ENCODE measurements at places on chromosomes 13 and 19.
A peak's percentile ranks its signal among the peaks of the same experiment; 100 is the strongest.

GRCh38 chr13:108460043-108460442 lies 169.4 kb upstream of the MYO16 start:
- DNase-seq, result no peak

- DNase-seq, result no peak
These were observed 438 bp downstream of the PRKCSH start for GRCh38 chr19:11435833-11436313.

GRCh38 chr13:99379856-99380801 lies 72.9 kb upstream of the GPR183 start:
- no peak for DNase-seq

DNA sequence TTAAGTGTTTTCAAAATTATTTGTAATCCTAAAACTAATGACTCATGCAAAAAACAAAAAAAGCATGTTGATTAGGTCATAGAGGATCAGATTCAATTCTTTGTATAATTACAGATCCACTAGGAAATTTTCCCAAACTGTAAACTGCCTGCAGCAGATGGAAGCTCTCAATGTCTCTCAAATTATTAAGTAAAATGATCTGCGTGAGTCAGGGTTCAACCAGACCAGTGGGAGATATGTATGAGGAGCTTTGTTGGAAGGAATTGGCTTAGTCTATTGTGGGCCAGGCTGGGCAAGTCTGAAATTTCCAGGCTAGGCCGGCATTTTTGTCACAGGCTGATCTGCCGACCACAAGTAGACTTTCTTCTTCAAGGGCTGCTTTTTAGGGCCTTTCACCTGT lies 14.4 kb upstream of the SACS start:
- DNase-seq, result peak; percentile 45

DNA sequence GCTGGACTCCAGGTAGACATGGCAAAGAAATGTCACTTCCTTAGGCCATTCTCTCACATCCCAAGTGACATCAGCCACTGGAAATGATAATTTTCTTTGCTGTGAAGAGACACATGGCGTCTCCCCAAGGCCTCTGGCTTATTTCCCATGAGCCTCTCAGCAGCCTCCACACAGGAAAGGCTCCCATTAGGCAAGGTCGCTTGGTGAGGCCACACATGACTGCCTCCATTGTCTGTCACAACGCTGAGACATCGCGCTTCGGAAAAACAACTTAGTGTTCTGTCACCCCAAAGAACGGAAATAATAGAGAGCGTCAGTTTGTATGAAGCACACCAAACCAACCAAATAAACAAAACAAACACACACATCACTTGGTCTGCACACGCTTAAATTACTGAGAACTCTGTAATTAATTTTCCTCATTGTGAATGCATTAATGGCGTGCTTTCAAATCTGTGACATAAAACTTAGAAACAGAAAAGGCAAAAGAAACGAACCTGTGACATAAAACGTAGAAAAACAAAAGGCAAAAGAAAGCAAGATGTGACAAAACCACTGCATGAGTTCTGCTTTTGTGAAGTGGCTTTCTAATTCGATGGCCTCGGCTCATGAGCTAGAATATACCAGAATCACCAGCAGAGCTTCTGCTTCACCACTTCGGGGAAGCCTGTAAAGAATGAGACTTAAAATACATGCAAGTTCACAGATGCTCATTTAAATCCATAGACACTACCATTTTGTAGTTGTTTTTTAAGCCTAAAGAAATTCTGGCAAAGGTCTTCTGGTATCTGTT lies 404.2 kb upstream of the SGCG start:
- DNase-seq, result no peak

- DNase-seq, result peak; percentile 1
These were observed 52.8 kb downstream of the SLC6A16 start for GRCh38 chr19:49272204-49272603.

DNA sequence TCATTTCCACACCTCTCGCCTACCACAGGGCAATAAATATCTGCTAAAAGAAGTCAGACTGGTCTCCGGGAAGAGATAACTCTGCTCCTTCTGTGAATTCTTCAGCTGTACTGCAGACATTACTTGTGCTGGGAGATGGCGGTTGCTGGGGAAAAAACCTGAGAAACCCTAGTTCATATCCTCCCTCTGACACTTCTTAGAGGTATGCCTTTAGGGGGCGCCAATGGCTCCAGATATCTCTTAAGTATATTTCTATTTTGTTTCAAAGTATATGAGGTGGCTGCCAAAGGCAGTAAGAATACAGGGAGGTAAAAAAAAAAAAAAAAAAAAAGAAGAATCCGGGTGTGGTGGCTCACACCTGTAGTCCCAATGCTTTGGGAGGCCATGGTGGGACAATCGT lies 175.2 kb downstream of the PAN3 start:
- DNase-seq, result no peak

- no peak for DNase-seq
These were observed 30.0 kb downstream of the DCLK1 start for GRCh38 chr13:36101157-36101556.

DNA sequence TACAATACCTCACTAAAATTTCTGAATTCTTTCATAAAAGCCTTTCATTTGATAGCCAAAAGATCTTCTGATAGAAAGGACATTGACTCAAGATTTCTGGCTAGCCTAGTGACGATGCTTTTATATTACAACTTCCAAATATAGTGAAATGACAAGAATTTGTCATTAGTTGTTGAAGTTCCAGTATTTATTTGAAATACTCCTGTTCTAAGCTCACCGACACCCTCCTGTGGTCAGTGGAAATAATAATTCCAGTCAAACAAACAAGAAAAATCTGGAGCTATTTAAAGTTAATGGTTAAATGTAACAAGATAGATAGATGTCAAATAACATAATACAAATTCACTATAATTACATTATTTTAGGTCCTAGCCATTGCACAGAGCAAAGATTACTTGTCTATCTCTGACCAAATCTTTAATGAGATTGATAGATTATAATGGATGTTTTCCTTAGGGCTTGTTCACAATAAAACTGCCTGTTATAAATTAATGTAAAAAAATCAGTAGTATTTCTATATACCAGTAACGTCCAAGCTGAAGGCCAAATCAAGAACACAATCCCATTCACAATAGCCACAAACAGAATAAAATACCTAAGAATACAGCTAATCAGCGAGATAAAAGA lies 195.5 kb downstream of the RGCC start:
- no peak for DNase-seq

GRCh38 chr19:5753743-5754142 lies 30.8 kb downstream of the PRR22 start:
- DNase-seq, result no peak

DNA sequence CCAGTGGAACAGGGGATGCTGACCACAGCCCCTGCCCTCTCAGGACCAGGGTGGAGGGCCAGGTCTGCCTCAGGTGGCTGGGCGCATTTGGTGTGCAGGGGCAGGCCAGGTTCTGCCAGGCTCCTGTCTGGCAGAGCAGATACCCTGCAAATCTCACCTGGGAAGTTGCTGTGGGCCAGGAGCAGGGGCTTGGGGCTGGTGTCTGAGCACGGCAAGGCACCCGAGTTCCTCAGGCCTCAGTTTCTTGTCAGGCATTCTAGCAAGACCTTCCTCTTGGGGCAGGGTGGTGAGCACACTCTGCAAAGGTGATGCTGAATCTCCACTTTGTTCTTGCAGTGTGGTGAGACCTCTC lies 1.1 kb downstream of the CRTC1 start:
- DNase-seq, result no peak

GRCh38 chr19:11421371-11422098 lies 2.4 kb upstream of the RGL3 start:
- no peak for DNase-seq

DNA sequence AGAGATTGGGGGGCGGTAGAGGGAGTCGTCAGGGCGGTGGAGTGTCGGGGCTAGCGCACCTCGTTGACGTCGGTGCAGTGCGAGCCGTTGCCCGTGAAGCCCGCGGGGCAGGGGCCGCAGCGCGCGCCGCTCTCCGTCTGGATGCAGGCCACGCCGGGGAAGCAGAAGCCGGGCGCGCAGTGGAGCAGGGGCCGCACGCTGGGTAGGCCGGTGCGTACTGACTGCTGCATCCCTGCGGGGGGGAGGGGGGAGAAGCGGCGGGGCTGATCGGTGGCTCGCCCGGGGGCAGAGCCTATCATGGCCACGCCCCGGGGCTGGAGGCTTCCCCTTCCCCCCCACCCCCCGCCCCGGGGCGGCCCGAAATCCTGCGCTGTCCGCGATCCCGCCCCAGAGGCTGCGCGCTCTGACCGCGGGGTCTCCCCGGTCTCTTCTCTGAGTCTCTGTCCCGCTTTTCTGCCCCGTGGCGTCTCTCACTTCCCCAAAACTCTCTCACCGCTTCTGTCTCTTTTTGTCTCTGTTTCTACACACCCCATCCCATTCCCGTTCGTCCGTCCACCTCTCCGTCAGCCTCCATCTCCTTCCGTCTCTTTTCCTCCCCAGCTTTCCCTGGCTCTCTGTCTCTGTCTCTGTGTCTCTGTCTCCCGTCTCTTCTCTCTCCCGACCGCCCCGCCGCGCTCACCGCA lies 1.1 kb downstream of the COMP start:
- DNase-seq, result no peak

- DNase-seq, result no peak
These were observed 48.4 kb downstream of the KCTD12 start for GRCh38 chr13:76837801-76838200.

DNA sequence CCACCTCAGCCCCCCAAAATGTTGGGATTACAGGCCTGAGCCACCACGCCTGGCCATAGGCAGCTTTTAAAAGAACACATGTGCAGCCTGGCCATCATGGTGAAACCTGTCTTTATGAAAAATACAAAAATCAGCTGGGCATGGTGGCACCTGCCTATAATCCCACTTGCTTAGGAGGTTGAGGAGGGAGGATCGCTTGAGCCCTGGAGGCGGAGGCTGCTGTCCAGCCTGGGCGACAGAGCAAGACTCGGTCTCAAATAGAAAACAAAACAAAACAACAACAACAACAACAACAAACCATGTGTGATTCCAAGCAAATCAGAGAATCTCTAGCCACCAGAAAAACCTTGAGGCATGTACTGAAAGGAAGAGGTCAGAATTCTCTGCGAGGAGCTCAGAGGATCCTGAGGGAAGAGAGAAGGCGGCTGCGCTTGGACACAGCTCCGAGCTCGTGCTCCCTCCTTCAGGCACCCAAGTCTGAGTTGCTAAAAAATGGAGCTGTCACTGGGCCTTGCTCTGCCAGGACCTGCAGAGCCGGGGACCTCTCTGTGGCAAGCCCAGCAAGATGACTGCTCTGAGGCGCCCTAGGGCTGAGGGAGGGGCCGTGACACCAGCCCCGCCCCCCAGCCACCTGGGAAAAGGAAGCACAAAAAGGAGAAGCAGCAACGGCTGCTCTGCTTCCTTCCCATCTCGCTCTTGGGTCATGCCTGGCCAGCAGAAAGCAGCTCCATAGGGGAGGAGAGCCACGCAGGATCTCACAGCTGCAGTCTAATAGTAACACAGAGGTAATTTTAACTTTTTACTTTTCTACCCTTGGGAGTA lies at the start of gene ARL11:
Gene ARL11 (plus strand): TSS at position 677 of the 822 bp plus-strand sequence. CDS start 1,941 bp downstream, outside the sequence.
- DNase-seq, result no peak

- no peak for DNase-seq
These were observed 90.0 kb upstream of the SERP2 start for GRCh38 chr13:44283600-44283999.

DNA sequence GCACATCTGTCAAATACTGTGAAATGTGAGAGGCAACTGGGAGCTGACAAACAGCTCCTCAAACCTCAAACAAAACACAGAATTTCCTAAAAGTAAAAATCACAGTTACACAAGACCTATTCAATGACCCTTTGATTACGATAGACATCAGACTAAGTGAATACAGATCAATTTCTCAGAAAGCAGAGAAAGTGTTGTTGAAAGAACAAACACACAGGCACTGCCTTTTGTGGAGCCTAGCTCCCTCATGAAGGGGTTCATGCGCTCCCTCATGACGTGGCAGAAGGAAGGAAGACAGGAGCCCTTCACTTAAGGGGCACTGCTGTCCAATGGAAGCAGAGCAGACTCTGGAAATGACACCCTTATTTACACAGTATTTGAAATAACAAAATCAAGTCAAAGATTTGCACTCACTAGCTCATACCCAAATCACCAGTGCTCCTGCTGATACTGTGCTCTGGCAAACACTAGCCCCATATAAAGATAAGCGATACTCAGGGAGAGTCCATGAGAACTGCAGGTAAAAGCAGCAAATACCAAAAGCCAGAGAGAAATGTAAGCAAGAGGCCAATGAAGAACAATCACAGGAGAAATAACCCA lies 144.9 kb downstream of the KLF12 start:
- no peak for DNase-seq

GRCh38 chr13:32676242-32676641 lies 90.0 kb downstream of the PDS5B start:
- no peak for DNase-seq

GRCh38 chr13:49759503-49759902 lies 33.0 kb downstream of the KPNA3 start:
- no peak for DNase-seq

- DNase-seq, result no peak
These were observed 8.3 kb upstream of the FAM187B start for GRCh38 chr19:35236638-35237400.

- DNase-seq, result peak; percentile 86
These were observed at the start of gene ERCC1 for GRCh38 chr19:45423589-45424190. TSS of gene ERCC1 (minus strand) at chr19:45423917. CDS start at chr19:45423374, 543 bp downstream.

- peak; percentile 61 for DNase-seq
These were observed 190.9 kb upstream of the KLF12 start for GRCh38 chr13:74325106-74325505.

GRCh38 chr13:97223037-97223710 lies 1.0 kb downstream of the MBNL2 start:
- DNase-seq, result peak; percentile 50

GRCh38 chr13:20716951-20717350 lies 13.5 kb downstream of the IL17D start:
- no peak for DNase-seq

GRCh38 chr13:74596691-74597090 lies 462.5 kb upstream of the KLF12 start:
- no peak for DNase-seq

- no peak for DNase-seq
These were observed 8.1 kb upstream of the BCL3 start for GRCh38 chr19:44740351-44740824.

GRCh38 chr13:113145911-113146598 lies 12.4 kb upstream of the PROZ start:
- DNase-seq, result no peak

DNA sequence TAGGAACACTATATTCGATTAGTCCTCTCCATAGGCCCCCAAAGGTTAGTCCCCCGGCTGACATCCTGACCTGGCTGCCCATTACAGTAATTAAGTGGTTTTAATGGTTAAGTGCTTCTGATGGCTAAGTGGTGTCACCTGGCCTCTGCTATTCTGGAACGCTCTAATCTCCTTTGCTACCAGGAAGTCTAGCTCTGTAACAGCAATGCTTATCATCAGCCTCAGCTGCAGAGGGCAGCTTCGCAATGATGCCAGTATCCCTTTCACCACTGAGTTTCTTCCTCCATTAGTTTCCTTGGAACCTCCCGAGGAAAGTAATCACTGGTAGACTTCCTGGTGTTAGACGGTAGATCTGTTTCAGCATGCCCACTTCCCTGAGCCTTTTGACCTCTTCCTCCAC lies 8.6 kb upstream of the RNF6 start:
- DNase-seq, result no peak
